ENCODE measurements at places on chromosomes 12 and 14. TPM values are rescaled to one million over a fixed set of nuclear protein-coding genes. Genes with fewer than 3 reads are reported as not detected.

The HVCN1 gene
- total RNA-seq: 80.7 TPM

DNA sequence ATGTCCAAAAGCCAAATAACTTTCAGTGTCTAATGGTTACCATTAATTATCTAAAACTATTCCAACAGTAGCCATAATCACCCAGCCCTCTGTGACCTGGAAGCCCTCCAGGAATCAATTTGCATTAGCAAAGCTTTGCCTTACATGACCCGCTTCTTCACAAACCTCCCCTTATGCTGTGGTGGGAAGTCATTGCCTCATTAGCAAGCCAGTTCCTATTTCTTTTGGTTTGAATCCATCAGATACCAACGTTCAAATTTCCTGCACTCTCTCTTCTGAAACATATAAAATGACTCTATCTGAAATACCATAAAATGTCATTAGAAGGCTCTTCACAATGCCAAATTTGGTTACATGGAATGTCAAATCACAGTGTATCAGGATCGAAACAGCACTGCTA lies 268.3 kb upstream of the PRKD1 start:
- no peak for DNase-seq

DNA sequence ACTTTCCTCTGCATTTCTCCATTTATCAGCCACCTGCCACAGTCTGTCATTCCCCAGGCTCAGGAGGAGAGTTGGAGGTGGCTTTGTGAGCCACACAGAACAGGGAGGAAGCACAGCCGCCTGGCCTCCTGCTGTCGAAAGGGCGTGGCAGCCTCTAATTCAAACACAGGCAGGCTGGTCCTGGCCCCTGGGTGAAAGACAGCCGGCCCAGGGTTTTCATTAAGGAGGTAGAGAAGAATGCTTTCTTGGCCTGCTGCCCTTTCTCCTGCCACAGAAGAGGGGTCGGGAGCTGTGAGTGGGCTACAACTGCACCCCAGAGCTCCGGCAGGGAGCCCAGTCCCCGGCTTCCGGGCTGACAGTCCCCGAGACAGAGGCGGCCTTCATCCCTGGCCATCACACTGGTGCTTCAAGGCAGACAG lies 108.6 kb upstream of the FZD10 start:
- DNase-seq: no peak

DNA sequence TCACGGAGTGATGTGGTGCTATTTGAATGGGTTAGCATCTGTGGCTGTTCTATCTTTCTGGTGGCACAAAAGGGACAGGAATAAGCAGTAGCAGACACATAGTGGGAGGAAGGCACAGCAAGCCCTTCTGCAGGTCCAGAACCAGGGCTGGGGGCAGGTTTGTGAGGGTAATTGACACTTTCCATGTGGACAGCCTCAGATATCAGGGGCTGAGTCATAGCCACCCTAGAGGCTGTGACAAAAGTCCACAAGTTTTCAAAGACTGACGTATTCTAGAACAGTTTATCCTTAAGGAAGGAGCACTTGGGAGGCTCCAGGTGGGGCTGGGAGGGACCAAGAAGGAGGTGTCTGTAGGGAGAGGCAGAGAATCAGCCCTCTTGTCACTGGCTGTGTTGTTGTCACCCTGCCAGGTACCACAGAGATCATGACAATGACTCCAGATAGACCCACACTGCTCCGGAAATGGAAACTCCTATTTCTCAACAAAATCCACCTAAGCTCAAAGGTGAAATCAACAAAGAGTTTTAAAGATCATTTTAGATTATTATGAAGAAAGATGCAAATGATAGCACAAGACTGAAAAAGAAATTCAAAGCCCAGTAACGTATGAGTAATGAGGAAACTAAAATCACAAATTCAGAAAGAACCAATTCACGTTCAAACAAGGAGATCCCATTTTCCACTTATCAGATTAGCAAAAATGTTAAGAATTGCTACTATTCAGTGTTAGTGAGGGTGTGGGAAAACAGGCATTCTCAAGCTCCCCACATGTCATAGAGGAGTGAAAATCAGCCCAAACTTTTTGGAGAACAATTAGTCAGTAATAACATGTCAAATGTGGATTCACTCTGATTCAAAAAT lies 48.3 kb downstream of the NFKBIA start:
- DNase-seq: no peak

DNA sequence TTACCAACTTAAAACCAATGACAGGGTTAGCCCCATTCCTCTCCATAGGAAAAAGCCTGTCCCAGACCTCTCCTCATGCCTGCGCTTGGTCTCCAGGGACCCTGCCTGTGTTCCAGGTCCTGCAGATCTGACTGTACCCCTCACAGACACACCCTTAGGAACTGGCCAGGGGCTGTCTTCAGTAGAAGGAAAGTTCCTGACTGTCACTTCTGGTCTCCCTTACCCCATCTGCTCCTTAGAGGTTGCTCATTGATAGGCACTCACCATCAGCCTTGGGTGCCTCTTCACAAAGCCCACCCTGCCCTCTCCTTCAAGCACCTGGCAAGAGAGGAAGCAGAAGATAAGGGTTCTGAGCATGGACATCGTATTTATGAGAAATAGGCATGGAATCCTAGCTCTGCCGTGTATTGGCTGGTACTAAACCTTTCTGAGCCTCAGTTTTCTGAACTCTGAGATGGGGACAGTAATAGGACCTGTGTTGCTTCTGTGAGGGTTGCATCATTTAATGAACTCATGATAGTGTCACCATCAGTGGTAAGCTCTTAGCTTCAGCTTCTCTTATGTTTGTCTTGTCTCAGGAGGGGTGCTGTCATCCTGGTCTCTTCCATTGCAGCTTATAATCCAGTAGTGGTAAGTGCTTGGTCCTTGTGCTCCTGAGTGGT lies 7.5 kb downstream of the DHRS2 start:
- no peak for DNase-seq

- DNase-seq: no peak
Observed at GRCh38 chr12:57467915-57468314, 8.3 kb downstream of the GLI1 start.

The PTGDR gene
- not detected for total RNA-seq

The LTBR gene
- total RNA-seq: 0.33 TPM

Measured in activated B cell treated with CpG ODN at 0.5 μM for 24 hours (primary cell).